ENCODE measurements at places on chromosomes 4 and X. TPM values are rescaled to one million over a fixed set of nuclear protein-coding genes. Genes with fewer than 3 reads are reported as not detected.

GRCh38 chrX:121008920-121009319 lies 23.4 kb upstream of the CT47A1 start:
- H3K27me3 ChIP-seq, result no peaks in the 10 kb centered on the region
- no peak for DNase-seq
- H3K36me3 ChIP-seq, result no peaks in the 10 kb centered on the region
- no peaks in the 10 kb centered on the region for H3K4me1 ChIP-seq

DNA sequence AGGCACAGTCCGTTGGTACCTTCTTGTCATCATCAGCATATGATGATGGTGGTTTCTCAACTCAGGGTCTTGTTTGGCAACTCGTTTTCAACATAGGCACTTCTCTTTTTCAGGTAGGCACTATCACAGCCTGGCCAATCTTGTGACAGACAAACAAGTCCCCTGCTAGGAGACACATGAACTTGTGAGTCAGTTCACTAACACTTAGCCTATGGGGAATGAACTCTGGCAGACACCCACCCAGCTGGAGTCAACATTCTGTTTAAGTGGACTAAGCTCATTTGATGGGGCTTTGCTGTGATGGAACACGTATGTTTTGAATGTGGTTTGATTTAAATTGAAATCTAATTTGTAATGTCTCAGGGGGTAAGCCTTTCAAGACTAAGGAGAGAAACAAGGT lies 100.7 kb upstream of the MAMLD1 start:
- H3K27ac ChIP-seq, result no peak overlapping the region
- H3K4me1 ChIP-seq, result no peaks in the 10 kb centered on the region
- H3K4me3 ChIP-seq, result no peak overlapping the region
- no peaks in the 10 kb centered on the region for H3K27me3 ChIP-seq
- no peak for DNase-seq

Gene IL3RA
- 4.1 TPM for total RNA-seq

Gene EMD
- total RNA-seq, result 158 TPM

DNA sequence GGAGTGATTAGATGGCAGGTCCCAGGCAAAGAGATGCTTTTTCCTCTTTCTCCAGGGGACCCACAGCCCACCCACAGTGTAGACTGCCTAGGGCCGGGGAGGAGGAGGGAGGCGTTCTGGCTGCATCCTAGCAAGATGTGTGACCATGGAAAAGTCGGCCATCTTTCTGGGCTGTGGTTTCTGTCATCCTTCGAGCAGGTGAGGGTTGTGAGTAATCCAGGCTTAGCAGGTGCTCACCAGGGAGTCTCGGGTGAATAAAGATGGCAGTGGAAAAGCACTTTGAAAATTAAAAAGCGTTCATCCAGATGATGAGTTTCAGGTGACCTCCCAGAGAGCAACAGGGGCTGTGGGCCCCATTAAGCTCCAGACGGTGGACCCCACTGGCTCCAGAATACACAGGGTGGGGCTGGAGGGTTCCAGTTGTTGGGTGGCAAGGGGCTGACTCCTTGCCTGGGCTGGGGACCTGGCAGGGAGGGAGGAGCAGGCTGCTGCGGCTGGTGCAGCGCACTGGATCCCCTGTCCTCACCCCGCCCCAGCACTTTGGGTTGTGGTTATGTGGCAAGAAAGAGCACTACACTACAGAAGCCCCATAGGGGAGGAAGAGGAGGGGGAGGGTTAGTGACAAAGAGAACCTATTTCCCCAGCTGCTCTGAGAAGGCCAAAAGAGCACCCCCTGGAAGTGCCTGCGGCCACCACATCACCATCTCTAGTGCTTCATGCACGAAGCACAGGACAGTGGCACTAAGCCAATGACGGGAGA lies 23.7 kb downstream of the ELF4 start:
- no peak overlapping the region for H3K27ac ChIP-seq
- H3K4me1 ChIP-seq, result peaks cover 6% of the 10 kb centered on the region
- no peak for DNase-seq
- H3K36me3 ChIP-seq, result no peaks in the 10 kb centered on the region

DNA sequence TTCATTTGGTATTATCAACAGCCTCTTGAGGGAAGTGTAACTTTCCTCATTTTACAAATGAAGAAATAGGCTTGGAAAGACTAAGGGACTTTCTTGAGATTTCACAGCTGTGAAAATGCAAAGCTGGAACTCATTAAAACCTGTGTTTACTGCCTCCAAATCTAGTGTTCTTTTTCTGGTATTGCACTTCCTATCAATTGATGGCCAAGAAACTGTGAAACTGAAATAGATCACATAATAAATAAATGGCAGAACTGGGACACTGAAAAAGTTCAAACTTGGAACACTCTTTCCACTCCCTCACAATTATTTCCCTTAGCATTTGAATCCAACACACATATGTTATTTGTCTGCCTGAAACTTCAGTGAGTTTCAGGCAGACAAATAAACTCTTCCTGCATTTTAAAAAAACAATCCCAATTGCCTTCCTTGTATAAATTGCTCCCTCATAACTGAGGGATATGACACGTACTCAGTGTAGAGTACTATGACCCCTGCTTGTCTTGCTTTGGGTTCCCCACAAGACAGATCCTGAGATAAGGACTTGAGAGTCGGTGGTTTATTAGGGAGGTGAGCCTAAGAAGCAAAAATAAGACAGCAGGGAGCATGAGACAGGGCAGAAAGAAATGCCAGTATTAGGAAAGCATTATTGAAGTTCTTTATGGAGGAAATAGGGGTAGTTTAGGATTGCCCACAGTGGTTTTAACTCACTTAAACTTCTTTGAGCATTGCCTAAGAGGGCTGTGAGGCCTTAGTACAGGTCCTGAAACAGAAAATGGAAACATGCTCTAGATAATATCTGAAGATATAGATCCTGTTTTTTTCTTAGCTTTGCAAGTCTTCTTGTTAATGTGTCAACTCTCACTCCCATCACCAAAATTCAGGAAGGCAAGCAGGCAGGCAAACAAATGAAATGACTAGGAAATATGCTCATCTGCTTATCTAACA lies 33.9 kb downstream of the RTL3 start:
- no peaks in the 10 kb centered on the region for H3K27me3 ChIP-seq
- H3K27ac ChIP-seq, result no peak overlapping the region
- DNase-seq, result no peak
- no peaks in the 10 kb centered on the region for H3K4me1 ChIP-seq
- H3K4me3 ChIP-seq, result no peak overlapping the region

DNA sequence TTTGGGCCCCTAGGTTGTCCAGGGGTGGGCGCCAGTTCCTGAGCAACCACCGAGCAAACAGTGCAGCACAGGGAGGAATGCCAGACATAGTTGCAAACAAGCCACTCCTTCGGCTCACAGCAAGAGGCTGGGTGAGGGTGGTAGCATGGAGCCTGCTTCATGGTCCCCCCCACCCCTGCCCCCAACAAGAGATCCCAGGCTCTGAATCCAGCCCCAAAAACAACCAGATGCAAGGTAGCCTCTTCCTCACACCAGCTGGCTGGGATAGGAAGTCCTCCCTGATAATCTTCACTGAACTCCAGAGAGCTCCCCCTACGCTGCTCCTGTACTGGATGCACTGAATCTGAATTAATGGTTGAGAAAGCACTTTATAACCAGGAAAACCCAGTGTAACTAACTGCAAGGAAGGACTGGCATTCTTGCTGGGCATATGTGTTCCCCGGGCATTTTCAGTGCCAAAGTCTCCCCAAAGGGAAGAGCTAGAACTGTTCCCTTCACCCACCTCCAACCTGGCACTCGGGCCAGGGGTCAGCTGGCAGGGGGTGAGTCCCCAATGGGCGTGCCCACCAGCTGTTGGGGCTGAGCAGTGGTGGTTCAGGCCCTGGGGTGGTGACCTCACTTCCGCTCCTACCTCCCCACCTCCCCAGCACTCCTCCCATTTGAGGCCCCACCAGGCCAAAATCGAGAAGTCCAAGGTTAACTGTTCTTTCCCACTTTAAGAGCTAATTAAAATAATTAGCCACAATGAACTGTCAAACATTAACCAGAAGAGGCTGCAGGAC lies 1.5 kb downstream of the ELF4 start:
- H3K27me3 ChIP-seq, result no peaks in the 10 kb centered on the region
- no peaks in the 10 kb centered on the region for H3K36me3 ChIP-seq
- H3K27ac ChIP-seq, result no peak overlapping the region
- peaks cover 2% of the 10 kb centered on the region for H3K4me1 ChIP-seq
- H3K4me3 ChIP-seq, result peak overlapping the region; percentile 52

- H3K27ac ChIP-seq, result peak overlapping the region; percentile 7
- no peaks in the 10 kb centered on the region for H3K4me1 ChIP-seq
- H3K4me3 ChIP-seq, result peak overlapping the region; percentile 61
- H3K36me3 ChIP-seq, result no peaks in the 10 kb centered on the region
- H3K27me3 ChIP-seq, result no peaks in the 10 kb centered on the region
These were observed 4.5 kb downstream of the MID1IP1 start for GRCh38 chrX:38805432-38806389.

- no peak overlapping the region for H3K4me3 ChIP-seq
- no peaks in the 10 kb centered on the region for H3K36me3 ChIP-seq
- no peaks in the 10 kb centered on the region for H3K27me3 ChIP-seq
- H3K27ac ChIP-seq, result no peak overlapping the region
- H3K4me1 ChIP-seq, result no peaks in the 10 kb centered on the region
- no peak for DNase-seq
These were observed 258.7 kb upstream of the CPEB2 start for GRCh38 chr4:14743601-14744000.

Gene BST1
- 9.8 TPM for total RNA-seq

Gene HELT
- total RNA-seq, result not detected

Gene TMEM35A
- total RNA-seq, result 7.8 TPM

Gene C4orf46
- total RNA-seq, result 5.1 TPM

DNA sequence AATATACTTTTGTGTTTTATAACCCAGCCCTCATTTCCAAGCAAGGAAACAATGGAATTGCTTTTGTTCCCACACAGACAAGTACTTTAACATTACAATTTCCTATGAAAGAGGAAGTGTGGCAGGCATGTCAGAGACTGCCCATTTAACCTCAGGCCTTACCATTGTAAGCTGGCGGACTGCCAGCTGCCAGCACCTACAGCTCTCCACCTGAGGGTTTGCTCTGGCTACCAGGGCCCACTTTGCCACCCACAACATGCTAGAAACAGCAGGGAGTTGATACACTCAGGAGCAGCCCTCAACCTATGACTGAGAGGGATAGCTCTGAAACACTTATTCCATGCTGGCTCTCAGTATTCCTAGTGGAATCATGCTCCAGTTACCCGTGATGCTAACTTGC lies 152.3 kb upstream of the PRDX4 start:
- no peak overlapping the region for H3K4me3 ChIP-seq
- no peak for DNase-seq
- H3K4me1 ChIP-seq, result no peaks in the 10 kb centered on the region
- H3K36me3 ChIP-seq, result no peaks in the 10 kb centered on the region

DNA sequence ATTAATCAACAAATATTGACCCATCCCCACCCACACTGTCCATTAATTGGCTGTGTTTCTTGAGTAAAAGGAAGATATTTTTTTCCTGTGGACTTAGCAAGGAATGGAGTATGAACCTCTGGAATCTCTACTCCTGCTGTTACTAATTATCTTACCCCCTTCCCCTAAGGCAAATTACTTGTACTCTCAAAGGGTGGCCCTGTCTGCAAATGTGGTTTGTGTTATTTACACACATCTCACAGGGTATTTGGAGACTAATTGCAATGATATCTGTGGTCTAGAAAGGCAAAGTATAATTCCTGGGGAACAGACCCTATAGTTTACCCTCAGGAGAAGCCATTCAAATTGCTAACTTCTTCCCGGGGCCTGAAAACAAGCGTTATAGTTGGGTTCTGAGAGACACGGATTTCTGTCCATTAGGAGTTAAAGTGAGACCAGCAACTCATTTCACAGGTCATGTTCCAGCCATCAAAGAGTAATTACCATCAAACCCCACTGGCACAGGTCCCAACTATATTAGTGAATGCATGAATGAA lies 133.0 kb upstream of the RASGEF1B start:
- DNase-seq, result no peak
- H3K4me1 ChIP-seq, result peaks cover 4% of the 10 kb centered on the region
- H3K27me3 ChIP-seq, result no peaks in the 10 kb centered on the region
- no peaks in the 10 kb centered on the region for H3K36me3 ChIP-seq

Gene TIMP1
- total RNA-seq, result 617 TPM

GRCh38 chrX:140822184-140822583 lies 112.6 kb downstream of the LINC00632 start:
- no peaks in the 10 kb centered on the region for H3K4me1 ChIP-seq
- no peaks in the 10 kb centered on the region for H3K36me3 ChIP-seq
- no peak for DNase-seq
- H3K27ac ChIP-seq, result no peak overlapping the region
- H3K4me3 ChIP-seq, result no peak overlapping the region

DNA sequence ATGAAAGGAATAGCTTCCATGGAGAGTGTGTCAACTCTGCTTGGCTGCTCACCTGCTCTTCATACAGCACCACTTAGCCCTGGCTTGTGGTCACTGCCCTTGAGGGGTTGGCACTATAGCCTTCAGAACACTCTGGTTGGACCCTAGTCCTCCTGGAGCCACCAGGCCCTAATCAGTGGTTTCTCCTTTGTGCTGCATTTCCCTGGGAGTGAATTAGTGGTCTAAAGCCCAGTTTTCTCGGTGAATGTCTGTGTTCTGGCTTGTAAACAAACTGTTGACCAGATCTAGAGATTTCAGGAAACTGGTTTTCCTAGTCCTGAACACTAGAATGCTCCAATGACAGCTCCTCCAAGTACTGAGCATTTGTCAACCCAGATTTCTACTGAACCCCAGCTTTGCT lies 28.6 kb upstream of the TMEM154 start:
- H3K27me3 ChIP-seq, result no peaks in the 10 kb centered on the region
- H3K4me3 ChIP-seq, result no peak overlapping the region
- H3K4me1 ChIP-seq, result no peaks in the 10 kb centered on the region
- no peak overlapping the region for H3K27ac ChIP-seq
- DNase-seq, result no peak

GRCh38 chr4:182585321-182585720 lies 331.9 kb downstream of the DCTD start:
- no peak overlapping the region for H3K4me3 ChIP-seq
- peaks cover 2% of the 10 kb centered on the region for H3K27me3 ChIP-seq
- no peaks in the 10 kb centered on the region for H3K4me1 ChIP-seq
- no peaks in the 10 kb centered on the region for H3K36me3 ChIP-seq
- DNase-seq, result no peak
- no peak overlapping the region for H3K27ac ChIP-seq

- H3K36me3 ChIP-seq, result no peaks in the 10 kb centered on the region
- H3K27me3 ChIP-seq, result no peaks in the 10 kb centered on the region
- DNase-seq, result no peak
- H3K4me1 ChIP-seq, result no peaks in the 10 kb centered on the region
- no peak overlapping the region for H3K27ac ChIP-seq
These were observed 82.5 kb downstream of the PPEF1 start for GRCh38 chrX:18789916-18790315.

GRCh38 chr4:128835498-128836222 lies 26.2 kb downstream of the JADE1 start:
- H3K4me1 ChIP-seq, result peaks cover 20% of the 10 kb centered on the region
- H3K36me3 ChIP-seq, result no peaks in the 10 kb centered on the region
- peak; percentile 64 for DNase-seq
- peak overlapping the region; percentile 3 for H3K27ac ChIP-seq
- no peak overlapping the region for H3K4me3 ChIP-seq
- no peaks in the 10 kb centered on the region for H3K27me3 ChIP-seq

Gene ZMAT1
- total RNA-seq, result 11.6 TPM

- no peak overlapping the region for H3K4me3 ChIP-seq
- DNase-seq, result no peak
- no peaks in the 10 kb centered on the region for H3K36me3 ChIP-seq
- peaks cover 2% of the 10 kb centered on the region for H3K4me1 ChIP-seq
- H3K27ac ChIP-seq, result no peak overlapping the region
These were observed 161.7 kb downstream of the EMCN start for GRCh38 chr4:100356172-100356571.

Gene CYBB
- 15.4 TPM for total RNA-seq

Gene NHS
- 4.1 TPM for total RNA-seq

- H3K4me1 ChIP-seq, result peaks cover 1% of the 10 kb centered on the region
- peak overlapping the region; percentile 33 for H3K4me3 ChIP-seq
- DNase-seq, result peak; percentile 27
- no peaks in the 10 kb centered on the region for H3K27me3 ChIP-seq
- no peaks in the 10 kb centered on the region for H3K36me3 ChIP-seq
These were observed 678 bp downstream of the BMP3 start for GRCh38 chr4:81030981-81031791.

Data from ovary (tissue), 10 donors.